ENCODE measurements at places on chromosomes 3 and 15.

DNA sequence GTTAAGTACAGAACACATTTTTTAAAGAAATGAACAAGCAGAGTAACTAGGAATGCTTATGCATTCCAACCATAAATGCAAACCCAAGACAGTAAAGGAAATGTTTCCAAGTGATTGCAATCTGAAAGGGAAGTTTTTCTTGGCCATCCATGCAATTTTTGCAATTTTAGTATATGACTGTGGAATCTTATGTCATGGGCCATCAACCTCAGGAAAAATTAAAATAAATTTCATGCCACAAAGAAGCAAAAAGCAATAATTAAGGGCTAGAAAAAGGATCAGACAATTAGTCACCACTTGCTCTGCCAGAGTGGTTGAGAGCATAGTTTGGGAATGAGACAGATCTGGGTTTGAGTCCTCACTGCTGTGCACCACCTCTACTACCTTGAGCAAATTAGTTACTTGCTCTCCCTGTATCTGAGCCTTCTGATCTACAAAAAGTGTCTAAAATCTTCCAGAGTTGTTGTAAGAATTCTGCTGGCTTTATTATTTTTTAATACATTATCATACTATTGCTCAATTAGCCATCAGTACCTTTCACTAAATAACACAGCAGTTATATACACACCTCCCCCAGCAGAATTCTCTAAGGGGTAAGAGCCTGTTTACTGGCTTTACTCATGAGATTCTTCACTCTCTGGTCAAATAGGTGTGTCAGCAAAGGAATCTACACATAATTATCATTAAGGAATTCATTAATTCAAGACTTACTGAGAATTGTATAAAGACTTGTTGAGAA lies 49.7 kb upstream of the FBN1 start:
- no peak for DNase-seq

- DNase-seq = no peak
Observed at GRCh38 chr3:143358793-143359491, 239.4 kb downstream of the CHST2 start.

DNA sequence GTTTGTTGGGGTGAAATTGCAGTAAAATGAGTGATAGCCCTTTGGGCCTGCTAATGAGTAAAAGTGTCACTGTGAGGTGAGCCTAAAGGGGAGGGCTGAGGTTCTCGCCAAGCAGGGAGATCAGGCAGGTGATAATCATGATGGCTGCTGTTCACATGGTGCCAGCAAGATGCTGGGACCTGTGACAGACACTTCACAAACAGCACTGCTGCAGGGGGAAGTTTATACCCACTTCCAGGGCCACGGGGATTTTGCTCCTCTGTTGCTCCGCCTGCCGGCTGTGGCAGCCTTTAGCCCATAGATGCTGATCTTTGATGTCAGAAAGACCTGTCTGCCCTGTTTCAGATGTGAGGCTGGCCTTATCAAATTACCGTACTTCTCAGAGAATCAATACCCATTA lies 96.7 kb downstream of the SV2B start:
- no peak for DNase-seq

DNA sequence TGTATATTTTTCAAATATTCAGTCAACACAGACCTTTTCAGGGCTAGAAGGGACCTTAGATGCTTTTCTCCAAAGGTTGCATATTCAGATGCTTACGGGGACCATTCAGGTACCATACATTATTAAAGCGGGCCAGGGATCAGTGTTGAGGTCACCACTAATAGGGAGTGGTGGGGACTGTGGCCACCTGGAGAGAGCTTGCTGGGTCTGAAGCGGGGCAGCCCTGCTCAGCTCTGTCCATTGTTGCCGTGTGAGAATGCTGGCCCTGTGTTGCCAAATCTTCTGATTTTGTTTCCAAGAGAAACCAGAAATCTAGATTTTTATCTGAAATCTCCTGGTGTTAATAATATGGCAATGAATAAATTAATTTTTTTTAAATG lies 23.7 kb downstream of the ABHD2 start:
- no peak for DNase-seq
